LNCaP clone FGC (cell line): ENCODE measurements at places on chromosomes 7 and 10.

DNA sequence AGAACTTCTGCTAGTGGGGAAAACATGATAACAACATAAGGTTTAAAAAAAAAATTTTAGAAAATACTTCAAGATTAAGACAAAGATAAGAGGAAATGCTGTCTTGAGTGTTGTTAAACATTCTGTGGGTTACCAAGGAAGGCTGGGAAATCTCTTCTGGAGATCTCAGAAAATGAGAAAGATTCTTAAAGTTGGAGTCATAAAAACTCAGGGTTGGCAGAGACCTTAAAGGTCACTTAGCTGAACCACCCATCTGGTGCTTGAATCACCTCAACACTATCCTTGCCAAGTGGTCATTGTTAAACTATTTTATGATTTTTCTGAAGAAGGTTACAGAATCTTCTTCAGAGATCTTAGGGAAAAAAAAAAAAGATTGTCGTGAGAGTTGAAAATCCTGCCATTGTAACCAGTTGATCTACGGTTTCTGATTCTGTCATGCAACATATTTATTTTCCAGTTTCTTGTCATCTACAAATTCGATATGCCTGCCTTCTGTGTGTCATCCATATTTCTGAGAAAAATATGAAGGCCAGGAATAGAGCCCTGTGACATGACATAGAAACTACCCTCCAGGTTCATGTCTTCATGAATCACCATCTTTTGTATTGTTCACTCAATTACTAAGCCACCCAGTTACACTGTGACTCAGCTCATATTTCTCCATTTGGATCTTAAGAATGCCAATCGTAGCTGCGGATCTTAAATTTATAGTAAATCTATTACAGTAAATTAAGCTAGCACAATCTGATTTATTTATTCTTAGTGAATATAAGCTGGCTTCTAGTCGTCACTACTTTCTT is 179.2 kb downstream of the ST7 start:
- no peak for DNase-seq

DNA sequence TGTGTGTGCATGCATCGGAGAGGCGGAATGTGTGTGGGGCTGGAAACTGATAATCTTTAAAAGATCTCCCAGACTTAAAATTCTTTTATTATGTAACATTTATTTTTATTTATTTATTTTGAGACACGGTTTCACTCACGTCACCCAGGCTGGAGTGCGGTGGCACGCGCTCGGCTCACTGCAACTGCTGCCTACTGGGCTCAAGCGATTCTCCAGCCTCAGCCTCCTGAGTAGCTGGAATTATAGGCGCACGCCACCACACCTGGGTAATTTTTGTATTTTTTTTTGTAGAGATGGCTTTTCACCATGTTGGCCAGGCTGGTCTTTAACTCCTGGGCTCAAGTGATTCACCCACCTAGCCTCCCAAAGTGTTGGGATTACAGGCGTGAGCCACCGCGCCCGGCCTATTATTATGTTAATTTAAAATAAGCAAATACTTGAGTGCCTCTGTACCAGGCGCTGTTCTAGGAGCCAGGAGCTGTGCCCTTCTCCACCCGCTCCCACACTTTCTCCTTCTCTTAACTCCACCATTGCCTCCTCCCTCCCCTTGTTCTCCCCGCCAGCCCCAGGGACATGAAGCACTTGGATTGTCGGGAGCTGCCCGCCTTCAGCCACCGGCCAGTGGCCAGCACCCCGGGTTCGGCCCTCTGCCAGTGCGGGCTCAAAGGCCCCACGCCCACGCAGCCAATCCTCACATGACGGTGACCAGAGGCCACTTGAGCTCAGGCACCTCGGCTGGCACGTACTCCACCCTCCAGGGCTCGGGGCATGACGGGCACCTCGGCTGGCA is 163.6 kb downstream of the DNAJB6 start:
- DNase-seq: no peak

DNA sequence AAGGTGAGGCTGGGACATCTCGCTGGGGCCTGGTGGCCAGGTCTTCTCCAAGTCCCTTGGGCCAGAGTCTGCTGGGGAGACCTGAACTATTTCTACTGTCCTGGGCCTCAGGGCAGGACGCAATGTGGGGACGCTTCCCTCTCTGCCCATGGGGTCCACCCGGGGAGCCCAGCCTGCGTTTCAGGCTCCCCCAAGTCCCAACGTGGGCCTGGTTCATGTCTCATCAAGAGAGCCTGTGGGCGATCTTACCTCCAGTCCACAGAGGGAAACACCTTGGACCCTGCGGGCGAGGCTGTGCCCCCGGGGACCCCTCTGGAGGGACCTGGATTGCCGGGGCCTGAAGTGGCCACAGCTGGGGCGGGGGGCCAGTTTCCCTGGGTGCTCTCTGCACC is 91.7 kb downstream of the DNAJB6 start:
- DNase-seq: no peak

DNA sequence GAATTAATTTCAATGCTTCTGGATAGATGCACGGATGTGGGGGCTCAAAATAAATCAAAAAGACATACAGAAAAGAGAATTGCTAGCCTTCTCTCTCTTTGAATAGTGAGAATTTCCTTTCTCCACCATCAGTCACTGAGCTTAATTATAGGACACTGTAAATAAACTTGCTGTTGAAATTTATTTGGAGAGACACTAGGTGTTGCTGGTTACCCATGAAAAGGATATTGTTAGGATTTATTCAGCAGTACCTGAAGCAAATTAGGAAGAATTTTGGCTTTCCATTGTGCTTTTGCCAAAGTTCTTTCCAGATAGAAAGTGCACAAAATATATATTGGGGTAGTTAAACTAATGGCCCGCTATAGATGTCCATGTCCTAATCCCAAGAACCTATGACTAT is 27.6 kb downstream of the GCC1 start:
- DNase-seq: no peak

DNA sequence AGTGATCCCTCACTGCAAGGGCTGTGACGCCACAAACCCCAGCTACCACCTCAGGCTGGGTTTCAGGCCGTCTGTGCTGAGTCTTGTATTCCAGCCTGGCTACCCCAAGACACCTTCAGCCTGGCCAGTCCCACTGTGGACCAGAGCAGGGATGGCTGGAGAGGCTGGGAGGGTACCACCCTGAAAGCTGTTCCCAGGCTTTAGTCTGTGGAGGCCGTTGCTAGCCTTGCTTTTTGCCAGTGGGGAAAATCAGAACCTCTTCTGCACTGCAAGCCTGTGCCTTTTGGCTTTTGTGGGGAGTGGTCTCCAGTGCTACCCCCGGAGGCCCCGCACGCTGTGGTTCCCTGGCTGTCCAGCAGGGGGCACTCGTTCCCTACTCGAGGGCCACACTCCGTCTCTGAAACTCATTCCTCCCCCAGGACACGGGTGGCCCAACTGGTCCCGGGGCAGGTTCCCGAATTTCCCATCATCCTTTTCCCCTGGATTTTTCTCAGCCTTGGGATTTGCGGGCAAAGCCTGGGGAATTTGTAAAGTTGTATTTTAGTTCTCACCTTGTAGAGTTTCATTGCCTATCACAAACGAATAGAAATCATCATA is 128.4 kb upstream of the BTBD16 start:
- no peak for DNase-seq

DNA sequence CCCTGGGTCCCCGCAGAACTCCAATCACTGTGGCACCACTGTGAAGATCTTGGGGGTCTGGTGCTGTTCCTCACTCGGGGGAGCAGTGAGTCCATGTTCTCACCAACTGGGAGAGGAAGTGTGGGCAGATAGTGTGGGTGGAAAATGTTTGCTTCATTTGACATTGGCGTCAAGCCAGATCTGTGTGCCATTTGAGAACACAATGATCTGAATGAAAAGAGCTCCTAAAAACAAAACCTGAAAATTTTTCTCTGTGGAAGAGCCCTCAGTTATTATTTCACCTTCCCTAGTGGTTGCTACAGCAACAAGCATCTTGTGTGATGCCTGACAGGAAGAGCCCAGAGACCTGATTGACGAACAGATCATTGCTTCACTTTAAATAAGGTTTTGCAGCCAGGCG is 125.6 kb downstream of the VIPR2 start:
- DNase-seq: no peak

- no peak for DNase-seq
Measured at GRCh38 chr10:19986591-19986990, 170.4 kb downstream of the PLXDC2 start.

GRCh38 chr10:61757525-61758397 is 95.0 kb downstream of the CABCOCO1 start:
- no peak for DNase-seq

DNA sequence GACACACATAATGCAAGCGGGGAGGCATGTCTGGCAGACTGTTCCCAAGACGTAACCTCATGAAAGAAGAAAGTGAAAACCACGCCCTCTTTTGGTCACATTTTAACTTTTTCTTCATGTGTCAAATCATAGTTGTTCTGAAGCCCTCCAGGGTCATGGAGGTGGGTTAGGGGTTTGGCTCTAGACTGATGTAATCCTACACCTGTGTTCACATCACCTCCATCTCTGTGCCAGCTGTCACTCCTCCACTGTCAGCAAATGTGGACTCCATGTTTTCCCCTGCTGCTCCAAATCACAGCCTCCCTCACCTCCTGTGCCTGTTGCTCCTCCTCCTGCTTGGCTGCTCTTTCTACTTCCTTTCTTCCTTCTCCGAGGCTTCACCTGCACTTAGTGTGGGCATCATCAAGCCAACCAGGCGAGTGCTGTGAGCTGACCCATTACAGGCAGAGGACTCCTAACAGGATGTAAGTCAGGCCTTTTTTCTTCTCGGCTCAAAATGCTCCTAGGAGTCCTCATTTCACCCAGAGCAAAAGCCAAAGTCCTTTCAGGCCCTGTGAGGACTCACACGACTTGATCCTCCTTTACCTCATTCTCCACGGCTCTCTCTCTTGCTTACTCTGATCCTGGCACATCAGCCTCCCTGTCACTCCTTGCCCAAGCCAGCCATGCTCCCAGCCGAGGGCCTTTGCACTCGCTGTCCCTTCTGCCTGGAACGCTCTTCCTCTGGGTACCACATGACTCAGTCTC is 66.4 kb upstream of the IFRD1 start:
- no peak for DNase-seq

- DNase-seq: no peak
Measured at GRCh38 chr10:49285232-49285631, 13.7 kb upstream of the C10orf71 start.

- DNase-seq: no peak
Measured at GRCh38 chr7:151490456-151491105, 29.1 kb downstream of the RHEB start.

- peak; percentile 90 for DNase-seq
Measured at GRCh38 chr7:95608359-95609173, 12.2 kb upstream of the PDK4 start.

DNA sequence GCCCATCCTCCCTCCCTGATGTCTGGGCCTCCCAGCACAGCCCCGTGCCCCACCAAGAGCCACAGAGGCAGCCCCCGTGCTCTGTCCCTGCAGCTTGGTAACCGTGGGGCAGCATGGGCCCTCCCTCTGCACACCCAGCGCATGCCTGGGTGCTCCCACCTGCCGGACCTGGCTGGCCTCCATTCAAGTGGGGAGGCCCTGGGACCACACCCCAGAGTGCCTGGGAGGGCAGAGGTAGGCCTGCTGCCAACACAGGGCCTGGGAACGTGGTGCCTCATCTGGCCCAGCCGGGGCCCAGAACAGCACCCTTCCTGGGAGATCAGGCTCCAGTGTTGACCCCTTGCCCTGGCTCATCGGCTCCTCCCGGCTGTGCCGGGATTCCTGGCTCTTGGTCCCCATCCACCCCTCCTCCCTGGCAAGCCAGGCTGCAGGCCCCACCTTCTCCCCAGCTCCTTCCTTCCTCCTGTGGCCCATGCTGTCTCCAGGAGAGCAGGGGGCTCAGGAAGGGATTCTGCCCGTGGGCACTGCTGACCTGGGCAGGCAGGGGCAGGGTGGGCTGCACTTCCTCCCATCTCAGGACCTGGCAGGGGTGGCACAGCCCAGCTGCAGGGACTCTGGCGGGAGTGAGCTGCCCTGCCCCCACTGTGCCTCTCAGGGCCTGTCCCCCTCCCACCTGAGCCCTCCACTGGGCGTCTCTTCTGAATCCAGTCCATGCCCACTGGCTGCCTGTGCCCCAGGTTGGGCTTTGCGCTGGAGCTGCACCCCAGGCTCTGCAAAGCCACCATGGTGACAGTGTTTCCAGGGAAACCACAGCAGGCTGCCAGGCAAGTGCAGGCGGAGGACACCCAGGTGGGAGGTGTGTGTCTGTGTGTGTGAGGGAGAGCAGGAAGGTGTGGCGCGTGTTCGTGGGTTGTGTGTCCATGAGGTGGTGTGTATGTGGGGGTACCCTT is 32.6 kb downstream of the PWWP2B start:
- DNase-seq: no peak

DNA sequence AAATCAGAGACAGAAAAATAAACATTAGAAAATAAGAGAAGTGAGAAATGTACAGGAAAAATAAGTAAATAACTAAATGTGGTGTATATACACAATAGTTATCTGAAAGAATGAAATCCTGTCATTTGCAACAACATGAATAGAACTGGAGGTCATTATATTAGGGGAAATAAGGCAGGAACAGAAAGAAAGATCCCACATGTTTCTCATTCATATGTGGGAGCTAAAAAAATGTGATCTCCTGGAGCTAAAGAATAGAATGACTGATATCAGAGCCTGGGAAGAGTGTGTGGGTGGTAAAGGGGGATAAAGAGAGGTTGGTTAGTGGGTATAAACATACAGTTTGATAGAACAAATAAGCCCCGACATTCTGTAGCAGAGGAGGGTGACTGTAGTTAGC is 27.3 kb downstream of the PLXDC2 start:
- DNase-seq: no peak

DNA sequence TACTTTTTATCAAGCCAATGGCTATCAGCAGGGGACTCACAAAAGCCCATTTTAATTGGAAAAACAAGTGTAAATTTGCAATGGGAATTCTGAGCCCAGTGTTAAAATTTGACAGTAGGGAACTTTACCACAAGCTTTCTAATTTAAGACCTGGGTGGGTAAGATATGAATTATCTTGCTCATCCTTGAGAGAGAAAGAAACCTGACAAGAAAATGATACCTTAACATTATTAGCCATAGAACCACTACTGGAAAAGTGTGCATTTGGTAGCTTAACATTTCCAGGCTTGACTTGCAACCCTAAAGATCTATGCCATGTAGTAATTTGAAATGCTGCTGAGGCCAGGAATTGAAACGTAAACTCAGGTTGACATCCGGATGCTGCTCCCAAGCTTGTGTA is 2.7 kb upstream of the ST8SIA6 start:
- no peak for DNase-seq

- no peak for DNase-seq
Measured at GRCh38 chr10:106506526-106507283, 657.8 kb downstream of the SORCS1 start.

GRCh38 chr7:151807846-151808245 is 69.1 kb downstream of the PRKAG2 start:
- no peak for DNase-seq

- DNase-seq: no peak
Measured at GRCh38 chr10:107423903-107424302, 259.4 kb upstream of the SORCS1 start.

- DNase-seq: no peak
Measured at GRCh38 chr10:60906411-60906810, 37.6 kb downstream of the RHOBTB1 start.

DNA sequence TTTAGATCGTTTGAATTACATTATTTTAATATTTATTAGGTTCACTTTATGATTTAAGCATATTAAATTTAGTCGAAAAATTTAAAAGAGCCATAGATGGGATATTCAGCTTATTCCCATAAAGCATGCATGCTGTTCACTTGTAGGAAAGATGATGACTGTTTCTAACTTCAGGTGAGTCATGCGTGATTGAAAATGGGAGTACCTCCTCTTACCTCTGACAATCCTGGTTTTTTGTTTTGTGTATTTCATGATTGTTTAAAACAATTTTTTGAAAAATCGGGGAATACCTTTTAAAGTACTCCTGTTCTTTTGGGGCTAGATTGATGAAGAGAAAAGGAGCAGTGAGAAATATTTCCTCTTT is 1.4 kb downstream of the TNKS2 start:
- DNase-seq: no peak

- no peak for DNase-seq
Measured at GRCh38 chr7:64102656-64103400, 57.6 kb downstream of the ZNF727 start.
